NCI-H1105 (cell line): ENCODE measurements at places on chromosomes 6 and 20.

DNA sequence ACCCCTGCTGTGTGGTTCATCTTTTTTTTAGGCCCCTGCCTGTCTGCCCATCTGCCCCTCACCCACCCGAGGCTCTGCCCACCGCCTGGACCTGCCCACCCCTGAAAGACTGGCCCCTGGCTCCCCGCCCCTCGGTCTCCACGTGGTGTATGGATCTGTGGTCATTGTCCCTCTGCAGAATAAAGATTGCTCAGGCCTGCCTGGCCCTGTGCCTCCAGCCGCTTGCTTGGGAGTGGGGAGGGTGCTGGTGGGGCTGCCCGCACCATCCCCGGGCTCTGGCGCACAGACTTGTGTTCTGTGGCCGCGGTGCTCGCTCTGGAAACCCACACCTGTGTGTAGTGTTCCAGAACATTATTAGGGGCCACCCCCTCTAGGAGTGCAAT lies 1.6 kb downstream of the MAP1LC3A start:
- DNase-seq, result no peak

DNA sequence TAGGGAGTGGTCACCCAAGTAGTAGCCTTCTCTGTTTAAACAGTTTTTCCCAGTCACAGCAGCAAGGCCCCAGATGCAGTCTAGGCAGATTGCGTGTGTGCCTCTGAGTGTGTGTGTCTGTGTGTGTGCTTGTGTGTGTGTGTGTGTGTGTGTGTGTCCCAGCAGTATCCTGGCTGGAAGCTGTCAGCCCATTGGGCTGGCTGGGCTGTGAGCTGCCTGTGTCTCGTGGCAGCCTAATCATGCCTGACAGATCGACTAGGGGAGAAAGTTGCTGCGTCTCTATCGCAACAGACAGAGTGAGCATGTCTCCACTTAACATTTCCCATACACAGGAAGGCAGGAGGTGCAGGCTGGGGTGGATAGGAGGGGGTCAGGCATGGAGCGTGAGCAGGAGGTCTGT lies 42.9 kb upstream of the LRFN2 start:
- no peak for DNase-seq

GRCh38 chr6:34929241-34929978 lies 40.4 kb downstream of the ANKS1A start:
- DNase-seq, result no peak

GRCh38 chr6:118387921-118388701 lies 160.0 kb upstream of the PLN start:
- DNase-seq, result no peak

- DNase-seq, result no peak
These were observed 156.2 kb downstream of the QKI start for GRCh38 chr6:163570579-163571231.

- DNase-seq, result no peak
These were observed 44.9 kb upstream of the CEP85L start for GRCh38 chr6:118696271-118696670.

GRCh38 chr6:13412211-13412610 lies 75.2 kb downstream of the GFOD1 start:
- DNase-seq, result no peak

GRCh38 chr6:161079566-161080262 lies 88.1 kb downstream of the MAP3K4 start:
- no peak for DNase-seq

- no peak for DNase-seq
These were observed 40.2 kb downstream of the PPP1R3G start for GRCh38 chr6:5125152-5126006.

- peak; percentile 20 for DNase-seq
These were observed 85.2 kb downstream of the SHLD1 start for GRCh38 chr20:5835321-5835821.

DNA sequence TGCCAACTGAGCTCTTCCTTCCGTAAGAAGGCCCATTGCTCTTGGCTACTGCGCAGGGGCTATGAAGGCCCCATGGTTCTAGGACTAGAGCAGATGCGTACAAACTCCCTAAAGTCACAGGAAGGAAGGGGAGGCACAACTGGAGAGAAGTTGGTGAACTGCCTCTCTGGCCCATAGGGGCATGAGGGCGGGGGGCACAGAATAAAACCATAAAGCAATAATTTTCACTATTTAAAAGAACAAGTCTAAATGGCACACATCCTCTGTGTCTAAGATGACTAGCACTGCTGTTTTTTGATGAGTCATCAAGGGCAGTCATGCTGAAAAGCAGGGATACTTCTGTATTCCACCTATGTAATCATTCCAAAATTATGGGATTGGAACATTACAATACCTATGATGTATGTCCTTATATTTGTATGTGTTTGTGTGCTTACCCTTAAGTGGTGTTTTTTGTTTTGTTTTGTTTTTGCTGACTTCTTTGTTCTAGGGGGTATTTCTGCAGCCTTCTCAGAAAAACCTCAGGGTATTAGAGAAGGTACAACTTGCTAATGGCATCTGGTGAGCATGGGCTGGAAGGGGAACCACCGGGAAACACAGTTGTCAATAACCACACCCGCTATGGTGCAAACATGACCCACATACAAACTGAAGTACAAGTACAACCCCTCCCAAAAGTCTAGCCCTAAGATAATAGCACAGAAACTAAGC lies 36.9 kb downstream of the B4GALT5 start:
- no peak for DNase-seq

- no peak for DNase-seq
These were observed 139.2 kb upstream of the SASH1 start for GRCh38 chr6:148203281-148203925.

DNA sequence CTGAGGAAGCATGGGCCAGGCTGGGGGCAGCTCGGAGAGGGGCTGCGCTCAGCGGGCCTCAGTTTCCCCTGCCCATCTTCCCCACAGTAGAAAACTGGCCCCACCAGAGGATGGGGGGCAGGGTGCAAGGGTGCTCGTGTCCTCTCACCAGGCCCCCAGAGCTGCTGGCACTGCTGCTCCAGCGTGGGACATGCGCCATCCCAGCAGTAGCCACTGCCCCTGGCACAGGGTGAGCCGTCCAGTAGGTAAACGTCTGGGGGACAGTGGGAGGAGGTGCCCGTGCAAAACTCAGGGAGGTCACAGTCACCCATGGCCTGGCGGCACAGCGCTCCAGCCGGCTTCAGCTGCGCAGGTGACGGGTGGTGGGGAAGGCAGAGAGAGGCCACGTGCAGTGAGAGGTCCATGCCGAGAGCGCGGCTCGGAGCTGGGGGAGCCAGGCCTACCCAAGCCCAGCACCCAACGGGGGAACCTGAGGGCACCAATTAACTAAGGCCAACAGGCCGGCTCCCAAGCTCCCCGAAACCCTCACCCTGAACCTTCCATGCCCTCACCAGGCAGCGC lies 8.9 kb upstream of the GFRA4 start:
- no peak for DNase-seq

GRCh38 chr6:328924-329323 lies 36.6 kb downstream of the DUSP22 start:
- DNase-seq, result no peak

- DNase-seq, result no peak
These were observed 112.7 kb downstream of the ZNF217 start for GRCh38 chr20:53480913-53481312.

GRCh38 chr6:83921315-83921714 lies 61.8 kb downstream of the CYB5R4 start:
- DNase-seq, result no peak

- no peak for DNase-seq
These were observed 77.6 kb downstream of the RNF182 start for GRCh38 chr6:14002176-14002947.

DNA sequence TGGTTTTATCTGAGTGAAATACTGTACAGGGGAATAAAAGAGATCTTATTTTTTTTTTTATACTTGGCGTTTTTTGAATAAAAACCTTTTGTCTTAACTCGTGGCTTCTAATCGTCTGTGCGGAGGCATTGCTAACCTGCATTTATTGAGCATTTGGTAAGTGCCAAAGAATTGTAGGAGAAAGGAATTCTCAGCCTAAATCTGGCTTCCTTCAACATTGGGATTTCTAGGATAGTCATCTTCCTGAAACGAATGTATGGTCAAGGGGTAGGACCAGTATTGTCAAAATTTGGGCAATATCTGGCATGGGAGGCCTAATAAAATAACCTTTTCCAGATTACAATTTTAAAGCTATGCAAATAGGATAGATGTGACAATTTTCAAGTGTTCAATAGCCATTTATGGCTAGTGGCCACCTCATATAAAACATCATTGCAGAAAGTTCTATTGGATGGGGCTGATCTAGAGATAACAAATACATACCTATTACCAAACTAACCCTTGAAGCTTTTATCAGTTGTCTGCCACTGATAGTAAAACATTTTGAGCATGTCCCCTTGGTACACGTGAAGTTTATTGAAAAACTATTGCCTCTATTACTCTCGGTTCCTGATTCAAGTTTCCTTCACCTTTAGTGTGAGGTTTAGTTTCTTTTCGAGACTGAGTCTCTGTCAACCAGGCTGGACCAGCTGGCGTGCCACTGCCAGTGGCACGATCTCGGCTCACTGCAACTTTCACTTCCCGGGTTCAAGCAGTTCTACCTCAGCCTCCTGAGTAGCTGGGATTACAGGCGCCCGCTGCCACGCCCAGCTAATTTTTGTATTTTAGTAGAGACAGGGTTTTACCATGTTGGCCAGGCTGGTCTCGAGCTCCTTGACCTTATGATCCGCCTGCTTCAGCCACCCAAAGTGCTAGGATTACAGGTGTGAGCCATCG lies 5.6 kb downstream of the PIM1 start:
- no peak for DNase-seq

DNA sequence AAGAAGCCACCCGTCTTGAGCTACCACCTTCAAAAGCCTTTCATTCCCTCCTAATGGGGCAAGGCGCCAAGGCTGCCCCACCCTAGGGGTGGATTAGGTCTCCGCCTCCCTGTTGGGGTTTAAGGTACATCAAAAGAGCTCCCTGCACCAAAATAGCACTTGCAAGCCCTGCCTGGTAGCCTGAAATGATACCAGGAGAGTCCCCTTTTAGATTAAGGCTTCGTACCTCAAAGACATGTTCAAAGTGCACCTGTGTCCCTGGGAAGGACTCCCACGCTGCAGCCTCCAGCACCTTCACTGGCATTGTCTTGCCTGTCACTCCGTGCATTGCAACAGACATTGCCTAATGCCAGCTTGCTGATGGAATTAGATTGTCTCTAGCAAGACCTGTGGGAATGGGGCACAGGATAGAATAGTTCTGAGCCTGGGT lies 15.7 kb upstream of the CDKN1A start:
- no peak for DNase-seq

- DNase-seq, result no peak
These were observed 324.7 kb upstream of the JARID2 start for GRCh38 chr6:14921170-14921569.

DNA sequence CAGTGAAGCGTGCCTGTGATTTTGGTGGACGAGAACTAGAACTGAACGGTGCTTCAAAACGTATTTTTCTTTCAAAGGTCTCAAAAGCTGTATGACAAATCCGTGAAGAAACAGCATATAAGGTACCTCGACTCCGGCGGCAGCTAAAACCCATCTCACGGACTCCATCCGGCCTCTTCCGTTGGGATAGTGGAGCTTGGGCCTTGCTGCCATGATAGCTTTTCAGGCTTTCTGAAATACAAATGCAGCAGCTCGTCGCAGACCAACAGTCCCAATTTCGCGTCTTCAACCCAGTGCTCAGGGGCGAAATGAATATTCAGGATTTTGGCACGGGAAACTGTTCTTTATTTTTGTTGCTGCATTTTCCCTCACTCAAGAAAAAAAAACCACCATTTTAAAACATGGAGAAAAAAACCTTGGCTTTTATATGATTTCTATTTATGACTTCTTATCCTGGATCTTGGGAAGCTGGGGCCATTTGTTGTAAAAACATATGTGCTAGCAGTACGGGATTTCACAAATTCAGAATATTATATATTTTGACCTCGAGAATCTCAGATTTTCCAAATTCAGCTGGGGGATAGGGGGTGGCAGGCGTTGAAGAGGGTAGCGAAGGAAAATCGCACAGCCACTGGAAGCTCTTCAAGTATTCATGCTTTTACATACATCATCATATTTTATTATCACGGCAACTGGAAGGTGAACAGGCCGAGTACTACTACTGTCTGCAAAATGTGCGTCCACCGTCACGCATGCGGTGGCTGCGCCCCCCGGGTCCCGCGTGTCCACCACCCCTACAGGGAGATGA lies 849 bp downstream of the GSTA4 start:
- peak; percentile 33 for DNase-seq

DNA sequence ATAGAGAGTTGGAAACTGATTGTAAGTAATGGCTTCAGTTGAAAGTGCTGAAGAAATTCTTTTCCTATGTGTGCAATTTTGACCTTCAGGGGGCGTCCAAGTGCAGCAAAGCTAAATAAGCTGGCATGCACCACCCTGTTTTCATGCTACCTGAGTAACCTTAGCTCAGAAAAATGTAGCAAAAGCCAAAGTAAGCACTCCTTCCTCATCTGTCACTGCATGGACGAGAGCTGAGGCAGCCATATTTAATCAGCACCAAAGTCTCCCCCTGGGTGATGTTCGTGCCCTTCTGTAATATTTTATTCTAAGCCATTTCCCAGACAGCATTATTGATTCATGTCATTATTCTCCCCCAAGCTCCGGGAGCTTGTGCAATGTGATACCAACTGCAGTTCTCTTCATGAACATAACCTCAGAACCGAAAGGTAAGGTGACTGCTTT lies 123.1 kb downstream of the RPS12 start:
- DNase-seq, result peak; percentile 68

GRCh38 chr6:96194675-96195074 lies 178.9 kb downstream of the FUT9 start:
- DNase-seq, result no peak

DNA sequence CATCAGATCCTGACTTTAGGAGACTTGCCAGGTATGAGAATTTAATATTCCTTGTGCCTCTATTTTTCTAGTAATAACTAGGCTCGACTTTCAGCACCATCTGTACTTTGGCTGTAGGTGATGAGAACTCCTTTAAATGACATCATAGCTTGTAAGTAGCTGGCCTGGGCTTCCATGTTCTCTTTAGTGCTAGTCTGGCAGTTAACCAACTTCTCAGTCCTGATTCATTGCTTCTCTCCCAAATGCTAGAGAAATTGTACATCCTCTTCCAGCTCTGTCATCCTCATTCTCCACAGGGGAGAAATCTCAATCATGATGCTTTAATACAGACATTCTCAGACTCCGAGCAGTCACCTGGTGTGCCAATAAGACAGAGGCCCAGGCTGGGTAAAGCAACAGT lies 143.5 kb upstream of the MOCS1 start:
- DNase-seq, result no peak

- DNase-seq, result no peak
These were observed 4.9 kb upstream of the TBXT start for GRCh38 chr6:166172546-166172945.

DNA sequence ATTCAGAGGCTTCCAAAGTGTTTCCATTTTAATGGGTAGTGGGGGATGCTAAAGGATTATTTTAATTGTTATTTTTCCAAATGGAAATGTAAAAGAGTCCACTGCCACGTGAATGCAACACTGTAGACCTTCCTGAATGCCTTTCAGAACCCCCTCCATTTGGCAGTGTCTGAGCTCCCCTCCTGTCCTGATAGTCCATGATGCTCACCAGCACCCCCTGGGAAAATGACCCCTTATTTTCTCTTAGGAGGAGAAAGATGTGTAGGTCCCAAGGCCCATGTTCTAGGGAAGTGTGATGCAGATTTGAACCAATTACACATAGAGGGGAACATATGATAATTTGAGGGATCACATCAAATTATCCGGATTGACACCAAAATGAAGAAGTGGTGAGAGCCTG lies 46.8 kb upstream of the SH3BGRL2 start:
- DNase-seq, result no peak
